ENCODE measurements at places on chromosomes 5 and 9.

DNA sequence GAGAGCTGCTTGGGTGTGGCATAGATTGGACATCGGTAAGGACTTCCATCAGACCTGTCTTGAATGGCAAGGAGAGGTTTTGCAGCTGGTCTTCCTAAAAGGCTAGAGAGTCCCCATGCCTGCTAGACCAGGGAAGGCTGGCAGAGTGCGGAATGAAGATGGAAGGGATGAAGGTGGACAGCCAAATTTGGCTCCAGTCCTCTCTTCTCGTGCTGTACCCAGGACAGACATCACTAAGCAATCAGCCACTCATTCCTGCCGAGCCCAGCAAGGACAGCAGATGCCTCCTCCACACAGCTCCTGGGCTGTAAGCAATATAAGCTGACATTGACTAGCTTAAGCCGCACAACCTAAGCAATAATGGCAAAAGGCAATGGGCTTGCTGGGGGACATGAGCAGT, 112.0 kb downstream of the OLFM1 start:
- no peak for DNase-seq

DNA sequence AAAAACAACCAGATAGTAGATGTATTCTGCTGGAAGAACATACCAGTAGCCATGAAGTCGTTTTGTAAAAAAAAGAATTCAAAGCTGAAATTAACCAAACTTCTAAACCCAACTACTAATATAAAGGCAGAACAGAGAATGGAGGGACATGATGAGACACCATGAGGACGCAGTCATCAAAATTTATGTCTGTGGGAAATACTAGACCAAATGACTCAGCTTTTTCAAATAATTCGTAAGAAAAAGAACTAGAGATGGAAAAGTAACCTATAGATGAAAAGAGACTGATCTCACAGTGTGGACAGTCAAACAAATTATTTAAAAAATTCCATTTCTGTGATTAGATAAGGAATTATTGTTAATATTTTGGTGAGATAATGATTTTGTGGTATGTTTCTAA, 10.3 kb downstream of the TTC23L start:
- no peak for DNase-seq

DNA sequence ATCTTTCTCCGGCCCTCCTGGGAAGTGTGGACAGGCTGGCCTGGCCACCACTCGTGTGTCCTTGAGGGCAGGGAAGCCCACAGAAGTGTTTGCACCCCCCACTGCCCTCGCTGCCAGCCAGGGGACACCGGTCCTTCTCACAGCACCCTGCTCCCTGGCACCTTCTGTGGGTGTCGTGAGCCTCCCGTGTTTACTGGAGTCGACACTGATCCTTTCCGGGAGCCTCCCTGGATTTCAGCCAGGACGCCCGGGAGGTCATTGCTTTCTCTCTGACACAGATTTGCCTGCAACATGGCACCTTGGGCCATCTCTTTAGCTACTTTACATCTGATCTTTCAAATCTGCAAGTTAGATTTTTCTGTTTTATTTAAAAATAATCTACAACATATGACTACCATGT, 120.4 kb upstream of the CACNA1B start:
- DNase-seq, result no peak

- no peak for DNase-seq
Observed at GRCh38 chr5:56317923-56318561, 84.9 kb upstream of the ANKRD55 start.

GRCh38 chr9:81530310-81530810, 159.0 kb downstream of the TLE1 start:
- DNase-seq, result no peak

DNA sequence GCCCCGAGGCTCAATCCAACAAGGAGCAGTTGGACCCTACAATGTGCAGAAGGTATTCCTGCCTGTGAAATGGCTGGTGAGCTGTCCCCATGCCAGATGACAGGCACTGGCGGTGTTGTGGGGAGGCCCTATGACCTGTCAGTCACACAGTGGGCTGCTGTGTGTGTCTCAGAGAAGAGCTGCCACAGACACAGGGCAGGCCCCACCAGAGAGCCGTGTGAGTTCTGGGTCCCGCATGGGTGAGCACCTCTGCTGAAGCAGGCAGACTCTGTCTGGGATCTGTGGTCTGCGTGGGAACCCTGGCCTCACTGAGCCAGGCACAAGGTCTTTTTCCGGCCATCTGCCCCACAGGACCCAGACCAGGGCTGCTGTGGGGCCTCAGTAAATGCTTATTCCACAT, 37.3 kb upstream of the PITX1 start:
- no peak for DNase-seq

DNA sequence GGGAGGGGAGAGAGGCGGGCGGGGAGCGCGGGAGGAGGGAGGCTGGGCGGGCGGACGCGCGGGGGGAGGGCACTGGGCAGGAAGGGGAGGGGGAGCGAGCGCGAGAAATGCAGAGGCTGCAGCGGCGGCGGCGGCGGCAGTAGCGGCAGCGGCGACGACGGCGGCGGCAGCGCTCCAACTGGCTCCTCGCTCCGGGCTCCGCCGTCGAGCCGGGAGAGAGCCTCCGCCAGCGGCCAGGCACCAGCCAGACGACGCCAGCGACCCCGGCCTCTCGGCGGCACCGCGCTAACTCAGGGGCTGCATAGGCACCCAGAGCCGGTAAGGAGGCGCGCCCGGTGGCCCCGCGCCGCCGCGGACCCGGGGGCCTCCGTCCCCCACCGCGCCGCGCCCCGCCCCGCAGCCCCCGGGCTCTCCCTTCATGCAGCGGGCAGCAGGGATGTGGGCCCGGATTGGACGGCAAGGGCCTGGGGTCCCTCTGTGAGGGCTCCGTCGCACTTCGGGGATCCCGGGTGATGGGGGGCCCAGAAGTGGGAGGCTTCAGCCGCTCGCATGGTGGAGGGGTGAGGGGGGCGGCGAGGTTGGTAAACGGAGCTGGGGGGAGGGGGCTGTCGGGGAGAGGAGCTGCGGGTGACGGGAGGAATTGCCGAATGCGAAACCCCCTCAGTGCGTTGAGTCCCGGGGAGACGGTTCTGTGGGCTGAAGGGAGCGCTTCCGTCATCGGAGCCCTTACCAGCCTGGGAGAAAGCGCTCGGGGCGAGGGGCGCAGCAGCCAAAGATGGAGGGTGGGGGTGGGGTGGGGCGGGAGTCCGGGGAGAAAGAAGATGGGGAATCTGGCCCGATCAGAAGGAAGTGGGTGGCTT, at the start of gene BASP1:
BASP1 (plus strand) TSS at position 139 of the 860 bp plus-strand sequence. CDS start 57,586 bp downstream, outside the sequence.
- DNase-seq, result peak; percentile 16

DNA sequence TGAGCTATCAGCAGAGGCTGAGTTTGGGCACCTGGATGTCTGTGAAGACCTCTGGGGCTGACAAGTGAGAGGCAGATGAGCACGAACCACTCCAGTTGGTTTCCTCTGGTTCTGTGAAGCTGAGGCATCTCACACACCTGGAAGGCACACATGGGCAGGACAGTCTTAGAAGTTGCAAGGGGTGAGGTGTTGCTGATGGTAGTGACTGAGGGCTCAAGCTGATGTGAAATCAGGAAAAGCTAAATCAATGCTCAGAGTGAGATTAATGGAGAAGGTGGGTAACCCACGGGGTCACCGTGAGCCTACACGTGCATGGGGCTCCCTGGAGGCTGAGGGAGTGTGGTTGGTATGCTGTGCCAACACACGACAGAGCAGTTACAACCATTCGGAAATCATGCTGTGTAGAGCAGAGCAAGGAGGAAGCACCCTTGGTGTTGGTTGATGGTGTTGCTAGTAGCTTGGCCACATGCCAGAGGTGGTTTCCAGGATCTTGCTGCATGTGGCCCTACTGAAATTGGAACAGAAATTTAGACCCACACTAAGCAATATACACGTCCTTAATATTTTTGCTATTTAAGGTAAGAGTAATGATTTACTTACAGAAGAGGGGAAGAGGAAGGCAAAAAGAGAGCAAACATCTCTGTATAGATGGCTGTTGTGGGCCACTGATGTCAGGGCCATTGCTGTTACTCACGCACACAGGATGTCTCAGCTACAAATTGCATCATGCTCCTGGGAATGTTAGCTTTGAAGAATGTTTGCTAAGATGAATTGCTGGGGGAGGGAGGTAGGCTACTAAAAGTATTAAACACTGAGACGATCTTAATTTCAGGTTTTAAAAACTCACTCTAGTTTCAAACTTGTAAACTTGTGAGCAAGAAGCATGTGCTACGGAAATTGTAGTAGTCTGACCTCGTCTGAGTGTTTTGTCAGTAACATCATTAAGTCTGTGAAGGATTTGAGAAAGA, 170.5 kb downstream of the ARHGEF28 start:
- no peak for DNase-seq

GRCh38 chr5:31768784-31769183, 129.9 kb downstream of the PDZD2 start:
- DNase-seq, result no peak

GRCh38 chr5:110785356-110785755, 46.5 kb downstream of the SLC25A46 start:
- DNase-seq, result no peak

DNA sequence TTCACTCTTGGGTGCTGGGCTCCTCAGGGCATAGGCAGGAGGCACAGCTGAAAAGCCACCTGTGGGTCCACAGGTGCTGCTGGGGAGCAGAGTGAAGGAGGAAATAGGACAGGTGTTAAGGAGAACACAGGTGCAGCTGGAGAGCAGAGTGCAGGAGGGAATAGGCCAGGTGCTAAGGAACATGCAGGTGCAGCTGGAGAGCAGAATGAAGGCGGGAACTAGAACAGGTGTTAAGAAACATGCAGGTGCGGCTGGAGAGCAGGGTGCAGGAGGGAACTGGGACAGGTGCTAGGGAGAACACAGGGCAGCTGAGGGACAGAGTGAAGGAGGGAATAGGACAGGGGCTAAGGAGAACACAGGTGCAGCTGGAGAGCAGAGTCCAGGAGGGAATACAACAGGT, 43.8 kb upstream of the PLEKHG4B start:
- no peak for DNase-seq

- DNase-seq, result no peak
Observed at GRCh38 chr9:32782476-32783167, 718 bp upstream of the TMEM215 start.
